ENCODE measurements at places on chromosomes 6 and 20.

GRCh38 chr20:14295770-14296309 is 41.6 kb downstream of the FLRT3 start:
- H3K4me1 ChIP-seq = no peaks in the 10 kb centered on the region
- H3K4me3 ChIP-seq = no peak overlapping the region

- no peak for DNase-seq
- H3K36me3 ChIP-seq = no peaks in the 10 kb centered on the region
- H3K4me3 ChIP-seq = no peak overlapping the region
- no peak overlapping the region for H3K27ac ChIP-seq
- no peaks in the 10 kb centered on the region for H3K27me3 ChIP-seq
Observed at GRCh38 chr6:62119401-62119800, 166.6 kb downstream of the KHDRBS2 start.

- H3K4me1 ChIP-seq = no peaks in the 10 kb centered on the region
- no peaks in the 10 kb centered on the region for H3K36me3 ChIP-seq
- H3K27ac ChIP-seq = no peak overlapping the region
- no peaks in the 10 kb centered on the region for H3K27me3 ChIP-seq
Observed at GRCh38 chr6:22605736-22606135, 36.4 kb downstream of the HDGFL1 start.

DNA sequence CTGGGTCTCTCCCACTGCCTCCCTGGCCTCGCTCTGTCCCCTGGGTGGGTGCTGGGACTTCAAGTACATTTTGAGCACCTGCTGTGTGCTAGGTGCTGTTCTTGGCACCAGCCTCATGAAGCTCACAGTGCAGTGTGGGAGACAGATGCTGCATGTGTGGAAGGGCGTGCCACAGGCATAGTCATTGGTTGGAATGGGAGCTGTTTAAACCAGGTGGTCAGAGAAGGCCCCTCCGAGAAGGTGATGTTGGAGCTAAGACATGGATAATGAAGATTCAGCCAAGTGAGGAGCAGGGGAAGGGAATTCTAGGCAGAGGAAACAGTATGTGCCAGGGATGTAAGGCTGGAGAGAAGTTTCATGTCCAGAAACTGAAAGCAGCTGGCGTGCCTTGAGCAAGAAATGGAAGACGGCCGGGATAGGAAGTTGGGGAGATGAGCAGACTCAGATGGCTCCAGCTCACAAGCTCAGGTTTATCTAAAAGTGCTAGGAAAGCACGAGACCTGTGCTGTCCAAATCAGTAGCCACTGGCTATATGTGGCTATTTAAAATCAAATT is 9.9 kb downstream of the LPIN3 start:
- H3K4me1 ChIP-seq = peaks cover 6% of the 10 kb centered on the region
- H3K36me3 ChIP-seq = no peaks in the 10 kb centered on the region

- DNase-seq = no peak
- no peak overlapping the region for H3K4me3 ChIP-seq
- H3K27me3 ChIP-seq = no peaks in the 10 kb centered on the region
Observed at GRCh38 chr6:142200846-142201628, 54.0 kb downstream of the VTA1 start.

DNA sequence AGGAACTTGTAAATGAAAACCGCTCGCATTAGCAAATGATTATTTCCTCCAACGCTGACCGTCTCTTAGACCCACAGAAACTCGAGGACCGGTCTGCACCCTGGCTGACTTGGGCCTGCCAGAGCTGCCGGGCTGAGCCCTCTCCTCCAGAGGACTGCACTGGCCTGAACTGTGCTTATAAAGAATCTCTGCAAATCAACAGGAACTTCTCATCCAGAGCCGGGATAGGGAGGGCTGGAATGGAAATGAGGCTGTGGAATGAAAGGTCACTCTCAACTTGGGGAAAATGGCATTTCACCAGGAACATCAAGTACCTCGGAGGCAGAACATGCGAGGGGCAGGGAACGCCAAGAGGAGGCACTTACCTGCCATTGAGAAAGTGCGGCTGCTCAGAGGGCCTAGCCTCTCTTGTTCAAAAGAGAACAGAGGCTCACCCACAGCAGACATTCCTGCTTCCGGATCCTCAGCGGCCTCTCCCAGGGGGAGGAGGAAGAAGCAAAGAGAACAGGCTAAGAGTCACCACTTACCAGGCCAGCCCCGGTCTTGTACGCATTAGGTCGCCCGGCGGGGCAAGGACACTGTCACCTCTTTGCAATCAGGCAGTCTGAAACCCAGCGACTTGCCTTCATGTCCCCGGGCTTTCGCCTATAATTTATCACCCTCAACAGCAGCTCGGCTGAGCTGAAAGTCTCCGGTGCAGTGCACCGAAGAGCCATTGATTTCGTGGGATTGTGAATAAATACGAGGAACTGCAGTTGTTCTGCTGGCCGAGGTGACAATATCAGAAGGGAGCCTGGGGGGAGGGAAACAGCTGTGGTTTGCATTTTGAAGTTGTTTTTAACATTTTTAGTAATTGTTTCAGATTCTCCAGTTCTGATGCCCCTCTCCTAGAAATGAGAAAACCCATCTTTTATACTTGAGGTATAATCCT is 37.6 kb downstream of the ZMYND8 start:
- H3K27ac ChIP-seq = peak overlapping the region; percentile 95
- peak; percentile 56 for DNase-seq
- H3K27me3 ChIP-seq = no peaks in the 10 kb centered on the region
- peaks cover 83% of the 10 kb centered on the region for H3K4me1 ChIP-seq
- H3K4me3 ChIP-seq = no peak overlapping the region

DNA sequence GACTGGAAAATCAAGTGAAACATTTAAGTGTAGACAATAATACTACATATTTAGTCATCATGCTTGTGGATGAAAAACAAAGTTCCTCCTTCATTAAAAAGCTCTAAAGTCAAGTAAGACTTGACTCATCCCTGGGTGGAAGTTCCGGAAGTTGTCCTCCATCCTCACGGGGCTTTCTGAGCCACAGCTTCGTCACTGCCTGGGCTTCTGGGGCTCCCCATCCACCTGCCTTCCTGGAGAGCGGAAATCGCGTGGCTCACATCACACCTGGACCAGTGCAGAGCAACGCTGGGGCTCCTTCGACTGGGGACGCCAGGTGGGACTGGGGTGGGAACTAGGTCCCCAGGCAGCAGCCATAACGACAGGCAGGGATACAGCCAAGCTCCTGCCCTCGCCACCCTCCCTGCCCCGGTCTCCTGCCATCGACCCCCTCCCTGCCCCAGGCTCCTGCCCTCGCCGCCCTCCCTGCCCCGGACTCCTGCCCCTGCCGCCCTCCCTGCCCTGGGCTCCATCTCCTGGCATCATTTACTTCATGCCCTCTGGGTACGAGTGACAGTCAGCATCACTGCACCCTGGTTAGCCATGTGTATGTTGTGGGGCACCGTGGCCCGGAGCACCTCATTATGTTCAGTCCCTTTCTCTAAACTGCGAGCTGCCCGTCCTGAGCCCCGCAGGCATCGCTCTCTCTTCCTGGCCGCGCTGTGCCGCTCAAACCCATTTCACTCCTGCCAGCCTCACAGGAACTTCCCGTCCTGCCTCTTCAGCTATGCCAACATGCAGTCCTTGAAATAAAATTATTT is 12.9 kb downstream of the THBS2 start:
- DNase-seq = no peak
- H3K27me3 ChIP-seq = no peaks in the 10 kb centered on the region
- H3K36me3 ChIP-seq = no peaks in the 10 kb centered on the region
- no peaks in the 10 kb centered on the region for H3K4me1 ChIP-seq

GRCh38 chr6:36547646-36548400 is 544 bp upstream of the STK38 start:
- no peaks in the 10 kb centered on the region for H3K27me3 ChIP-seq
- peak overlapping the region; percentile 89 for H3K27ac ChIP-seq
- no peak overlapping the region for H3K4me3 ChIP-seq
- DNase-seq = no peak

DNA sequence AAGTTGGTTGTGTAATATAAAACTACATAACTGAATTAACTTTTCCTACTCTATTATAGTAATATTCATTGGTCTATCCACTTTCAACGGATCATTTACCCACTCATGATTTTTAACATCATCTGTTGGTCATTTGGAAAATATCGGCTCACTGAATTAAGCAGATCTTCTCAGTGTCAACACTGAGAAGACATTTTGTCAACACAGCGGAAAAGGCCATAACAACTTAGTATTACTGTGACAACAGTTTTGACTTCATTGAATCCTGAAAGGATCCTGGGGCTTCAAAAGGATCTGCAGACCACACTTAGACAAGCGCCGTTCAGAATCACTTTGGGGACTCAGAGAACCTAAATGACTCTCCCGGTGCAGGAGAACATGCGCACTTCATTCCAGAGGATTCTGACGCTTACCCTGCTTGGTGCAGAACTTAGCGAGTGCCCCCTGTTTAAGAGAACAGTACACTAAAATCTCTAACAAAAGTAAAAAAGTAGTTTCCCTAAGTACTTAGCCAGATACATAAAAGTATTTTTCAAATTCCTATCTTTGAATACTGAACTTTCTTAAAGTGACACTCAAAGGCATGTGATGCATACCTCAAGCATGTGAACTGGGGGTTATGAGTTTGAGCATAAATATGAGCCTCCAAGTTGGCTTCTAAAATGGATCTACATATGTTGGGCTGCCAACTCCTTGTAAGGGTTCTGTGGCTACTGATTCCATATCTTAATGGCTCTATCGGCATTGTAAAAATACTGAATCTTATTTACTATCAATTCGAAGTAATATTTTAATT is 4.0 kb downstream of the ZBTB2 start:
- no peak overlapping the region for H3K27ac ChIP-seq
- peaks cover 20% of the 10 kb centered on the region for H3K4me1 ChIP-seq
- H3K4me3 ChIP-seq = no peak overlapping the region
- H3K36me3 ChIP-seq = no peaks in the 10 kb centered on the region

DNA sequence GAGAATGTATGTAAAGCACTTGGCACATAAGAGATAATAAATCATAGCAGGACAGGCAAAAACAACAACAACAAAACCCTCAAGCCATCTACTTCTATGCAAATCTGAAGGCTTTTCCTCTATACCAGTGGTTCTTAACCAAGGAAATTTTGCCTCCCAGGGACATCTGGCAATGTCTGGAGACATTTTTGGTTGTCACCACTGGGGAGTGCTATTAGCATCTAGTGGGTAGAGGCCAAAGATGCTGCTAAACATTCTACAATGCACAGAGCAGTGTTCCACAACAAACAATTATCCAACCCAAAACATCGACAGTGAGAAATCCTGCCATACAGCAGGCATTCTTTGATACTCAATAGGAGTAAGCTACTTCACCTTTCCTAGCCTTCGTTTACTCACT is 28.2 kb downstream of the NDRG3 start:
- no peaks in the 10 kb centered on the region for H3K27me3 ChIP-seq
- no peaks in the 10 kb centered on the region for H3K4me1 ChIP-seq
- no peaks in the 10 kb centered on the region for H3K36me3 ChIP-seq
- H3K27ac ChIP-seq = no peak overlapping the region
- H3K4me3 ChIP-seq = no peak overlapping the region
- no peak for DNase-seq

GRCh38 chr20:2227861-2228260 is 67.9 kb upstream of the TGM3 start:
- H3K4me3 ChIP-seq = no peak overlapping the region
- H3K4me1 ChIP-seq = no peaks in the 10 kb centered on the region
- no peaks in the 10 kb centered on the region for H3K36me3 ChIP-seq
- no peaks in the 10 kb centered on the region for H3K27me3 ChIP-seq

- H3K4me3 ChIP-seq = no peak overlapping the region
- no peak for DNase-seq
- H3K27ac ChIP-seq = no peak overlapping the region
Observed at GRCh38 chr6:111591901-111592461, 13.7 kb downstream of the TRAF3IP2 start.

DNA sequence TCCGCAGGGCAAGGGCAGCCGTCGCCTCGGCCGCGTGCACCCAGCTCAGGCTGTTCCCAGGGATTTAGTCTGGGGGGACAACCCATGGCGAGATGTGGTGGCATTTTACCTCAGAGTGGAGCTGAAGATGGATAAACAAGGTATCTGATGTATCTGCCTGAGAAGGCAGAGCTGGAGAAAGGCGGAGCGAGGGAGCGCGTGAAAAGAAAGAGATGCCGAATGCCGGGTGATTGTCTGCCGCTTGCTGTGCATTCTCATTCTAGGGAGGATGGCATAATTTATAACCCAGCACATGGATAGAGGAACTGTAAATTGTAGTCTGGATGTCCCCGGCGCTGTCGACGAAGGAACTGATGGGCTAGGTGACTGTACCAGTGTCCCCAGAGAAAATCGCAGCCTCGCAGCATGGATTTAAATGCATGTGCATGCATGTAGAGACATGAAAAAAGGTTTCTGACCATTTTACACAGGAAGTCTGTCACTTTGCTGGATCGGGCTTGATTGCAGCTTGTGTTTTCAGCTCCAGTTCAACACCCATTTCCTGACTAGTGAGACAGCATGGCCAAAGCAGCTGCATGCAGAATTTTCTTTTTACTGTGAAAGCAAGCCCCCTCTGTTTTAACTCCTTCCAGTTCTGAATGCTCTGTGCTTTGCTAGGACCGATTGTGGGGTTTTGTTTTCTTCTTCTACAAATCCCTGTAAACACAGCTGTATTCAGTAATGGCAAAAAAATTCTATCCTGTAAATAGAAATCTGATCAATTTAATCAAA is 149.7 kb downstream of the PRL start:
- no peaks in the 10 kb centered on the region for H3K36me3 ChIP-seq
- H3K4me3 ChIP-seq = no peak overlapping the region
- no peak overlapping the region for H3K27ac ChIP-seq
- H3K27me3 ChIP-seq = no peaks in the 10 kb centered on the region

GRCh38 chr6:87481931-87482330 is 9.2 kb downstream of the SLC35A1 start:
- DNase-seq = no peak
- H3K4me1 ChIP-seq = no peaks in the 10 kb centered on the region
- no peak overlapping the region for H3K4me3 ChIP-seq
- no peak overlapping the region for H3K27ac ChIP-seq
- no peaks in the 10 kb centered on the region for H3K27me3 ChIP-seq
- H3K36me3 ChIP-seq = no peaks in the 10 kb centered on the region

GRCh38 chr20:45907219-45907948 is 4.6 kb downstream of the PLTP start:
- H3K4me3 ChIP-seq = no peak overlapping the region
- H3K27me3 ChIP-seq = no peaks in the 10 kb centered on the region
- no peak for DNase-seq
- no peak overlapping the region for H3K27ac ChIP-seq
- H3K36me3 ChIP-seq = peaks cover 9% of the 10 kb centered on the region

DNA sequence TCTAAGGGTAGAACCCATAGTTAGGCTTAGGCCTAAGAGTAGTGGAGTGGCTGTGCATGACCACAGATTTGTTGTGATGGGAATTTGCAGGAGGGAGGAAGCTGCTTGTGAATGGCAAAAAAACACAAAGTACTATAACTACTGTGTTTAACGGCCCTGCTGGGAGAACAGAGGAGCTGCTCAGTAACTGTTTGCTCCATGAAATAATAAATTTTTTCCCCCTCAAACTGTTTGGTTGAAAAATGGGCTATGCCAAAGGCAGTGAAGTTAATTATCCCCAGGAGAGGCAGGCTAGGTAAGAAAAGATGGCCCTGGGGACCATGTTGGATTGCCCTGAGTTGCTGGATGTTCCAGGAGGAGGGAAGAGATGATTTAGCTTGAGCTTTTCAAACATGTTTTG is 256.5 kb upstream of the PRND start:
- no peaks in the 10 kb centered on the region for H3K36me3 ChIP-seq
- DNase-seq = no peak
- H3K4me3 ChIP-seq = no peak overlapping the region
- H3K27ac ChIP-seq = no peak overlapping the region
- H3K4me1 ChIP-seq = no peaks in the 10 kb centered on the region

- H3K27me3 ChIP-seq = no peaks in the 10 kb centered on the region
- H3K36me3 ChIP-seq = no peaks in the 10 kb centered on the region
- H3K27ac ChIP-seq = no peak overlapping the region
- no peak for DNase-seq
- no peak overlapping the region for H3K4me3 ChIP-seq
Observed at GRCh38 chr6:160510199-160510598, 153.9 kb downstream of the LPA start.
